ENCODE measurements at places on chromosomes 11 and 22.

DNA sequence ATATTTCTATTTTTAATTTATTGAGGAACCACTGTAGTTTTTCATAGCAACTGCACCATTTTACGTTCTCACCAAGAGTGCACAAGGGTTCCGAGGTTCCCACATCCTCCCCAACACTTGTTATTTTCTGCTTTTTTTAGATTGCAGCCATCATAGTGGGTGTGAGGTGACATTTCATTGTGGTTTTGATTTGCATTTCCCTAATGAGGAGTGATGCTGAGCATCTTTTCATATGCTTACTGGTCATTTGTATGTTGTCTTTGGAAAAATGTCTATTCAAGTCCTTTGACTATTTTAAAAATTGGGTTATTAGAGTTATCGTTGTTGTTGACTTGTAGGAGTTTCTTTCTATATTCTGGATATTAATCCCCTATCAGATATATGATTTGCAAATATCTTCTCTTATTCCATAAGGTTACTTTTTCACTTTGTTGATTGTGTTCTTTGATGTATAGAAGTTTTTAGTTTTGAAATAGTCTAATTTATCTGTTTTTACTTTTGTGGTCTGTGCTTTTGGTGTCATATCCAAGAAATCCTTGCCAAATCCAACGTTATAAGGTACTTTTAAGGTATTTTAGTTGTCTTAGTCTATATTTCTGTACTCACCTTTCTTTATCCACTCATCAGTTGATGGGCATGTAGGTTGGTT is 9.0 kb downstream of the NEAT1 start:
- no peak for DNase-seq

DNA sequence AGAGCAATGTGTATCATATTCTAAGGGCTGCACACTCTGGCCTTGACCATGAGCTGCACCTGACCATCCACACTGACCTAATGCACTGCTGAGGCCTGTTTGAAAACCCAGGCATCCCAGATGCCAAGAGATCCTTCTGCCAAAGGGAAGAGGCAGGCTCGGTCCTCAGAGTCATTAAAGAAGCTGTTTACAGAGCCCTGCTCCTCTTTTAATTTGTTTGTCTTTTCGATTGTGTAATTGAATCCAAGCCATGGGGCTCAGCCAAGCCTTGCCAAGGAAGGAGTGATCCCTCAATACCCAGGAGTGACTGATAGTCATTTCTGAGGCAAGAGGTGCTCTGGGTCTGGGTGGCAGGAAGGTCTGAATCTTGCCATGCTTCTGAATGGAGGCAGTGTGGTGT is 94.5 kb upstream of the ISX start:
- no peak for DNase-seq

GRCh38 chr22:33044112-33044511 is 14.1 kb downstream of the SYN3 start:
- DNase-seq, result no peak

- no peak for DNase-seq
Measured at GRCh38 chr11:30322191-30322590, 713 bp upstream of the ARL14EP start.

DNA sequence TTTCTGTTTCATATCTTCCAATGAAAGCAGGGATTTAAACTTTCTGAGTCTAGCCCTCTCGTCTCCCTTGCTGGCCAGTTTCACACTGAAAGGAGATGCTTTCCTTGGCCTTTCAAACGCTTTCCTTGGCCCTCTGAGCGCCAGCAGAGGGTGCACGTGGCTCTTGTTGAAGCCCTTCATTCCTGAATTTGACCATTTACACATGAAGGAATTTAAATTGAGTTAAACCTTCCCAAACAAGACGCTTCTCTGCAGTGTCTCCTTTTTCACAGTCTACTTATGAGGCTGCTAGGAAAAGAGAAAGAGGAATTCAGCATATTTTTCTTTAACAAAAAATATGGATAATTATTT is 21.6 kb downstream of the NNMT start:
- peak; percentile 53 for DNase-seq

DNA sequence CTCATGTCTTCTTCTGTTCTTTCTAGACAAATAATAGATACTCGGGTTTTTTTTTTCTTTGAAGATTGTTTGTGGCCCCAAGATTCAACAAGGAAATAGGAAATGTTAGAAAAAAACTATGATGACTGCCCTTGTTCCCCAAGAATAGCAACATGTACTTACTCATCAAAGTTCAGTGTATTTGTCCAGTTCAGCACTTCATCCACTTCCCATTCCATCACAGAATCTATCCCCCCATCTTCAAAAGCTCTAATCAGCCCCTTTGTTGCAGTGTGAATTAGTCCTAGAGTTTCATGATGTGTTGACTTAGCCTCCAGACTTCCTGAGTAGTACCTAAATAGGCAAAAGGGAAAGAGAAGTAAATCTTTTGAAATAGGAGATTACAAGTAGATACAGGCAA is 74.3 kb downstream of the C11orf65 start:
- no peak for DNase-seq

DNA sequence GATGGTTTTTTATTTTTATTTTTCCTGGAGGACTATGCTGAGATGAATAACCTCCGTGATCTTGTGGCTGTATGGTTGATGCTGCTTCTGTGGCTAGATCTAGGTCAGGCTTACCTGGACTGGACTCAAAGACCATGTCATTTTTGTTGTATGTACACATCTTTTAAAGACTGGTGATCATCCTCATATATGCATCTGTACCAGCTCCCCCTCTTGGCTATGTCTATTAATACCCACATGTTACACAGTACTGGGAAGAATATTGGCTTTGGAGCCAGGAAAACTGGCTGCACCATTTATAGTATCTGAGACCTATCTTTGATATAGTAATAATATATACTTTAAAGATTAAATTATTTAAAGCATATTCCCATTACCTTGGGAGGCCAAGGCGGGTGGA is 18.4 kb upstream of the PITPNB start:
- DNase-seq, result no peak

GRCh38 chr22:19488884-19489843 is 9.4 kb downstream of the CDC45 start:
- no peak for DNase-seq

- no peak for DNase-seq
Measured at GRCh38 chr11:121123496-121124069, 22.5 kb downstream of the TECTA start.

Data from SHP77 (cell line).